ENCODE measurements at places on chromosomes 2 and 18. TPM values are rescaled to one million over a fixed set of nuclear protein-coding genes. Genes with fewer than 3 reads are reported as not detected.

MC2R gene
- not detected for total RNA-seq

MOGAT1 gene
- total RNA-seq: not detected

OSR1 gene
- total RNA-seq: 8.1 TPM

DNA sequence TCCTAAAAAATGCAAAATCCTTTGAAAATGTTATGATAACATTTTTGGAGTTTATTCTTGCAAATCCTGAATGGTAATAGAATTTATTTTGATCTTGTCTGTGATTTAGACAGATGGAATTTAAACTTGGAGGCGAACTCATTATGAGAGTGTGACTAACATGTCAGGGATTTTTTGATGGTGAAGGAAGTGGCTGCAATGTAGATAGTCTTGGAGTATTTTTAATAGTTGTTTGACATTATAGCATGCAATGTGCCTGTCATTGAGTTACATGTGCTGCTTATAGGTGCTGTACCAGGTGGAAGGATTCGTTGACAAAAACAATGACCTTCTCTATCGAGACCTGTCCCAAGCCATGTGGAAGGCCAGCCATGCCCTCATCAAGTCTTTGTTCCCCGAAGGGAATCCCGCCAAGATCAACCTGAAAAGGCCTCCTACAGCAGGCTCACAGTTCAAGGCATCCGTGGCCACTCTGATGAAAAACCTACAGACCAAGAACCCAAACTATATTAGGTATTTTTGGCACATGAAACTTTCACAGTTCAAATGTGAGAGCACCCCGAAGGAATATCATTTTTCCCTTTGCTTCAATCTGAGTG, 141.8 kb downstream of the MYO1B start:
- no peak for DNase-seq

DNA sequence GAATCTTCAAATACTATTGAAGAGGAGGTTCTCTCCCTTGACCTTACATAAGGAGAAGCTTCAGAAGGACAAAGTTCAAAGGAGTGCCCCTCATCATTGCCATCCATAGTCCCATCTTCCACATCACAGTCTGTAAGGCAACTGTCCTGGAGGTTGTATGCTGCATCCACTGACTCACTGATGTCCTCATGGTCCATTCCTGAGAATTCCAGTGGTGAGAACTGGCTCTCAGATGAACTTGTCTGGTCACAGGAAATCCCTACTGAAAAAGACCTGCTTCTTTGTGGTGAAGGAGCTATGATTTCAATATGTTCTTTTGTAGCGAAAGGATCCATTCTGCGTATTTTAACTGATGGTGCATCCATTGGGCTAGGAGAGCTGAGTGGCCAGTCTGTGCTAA, 52.2 kb downstream of the EIF2AK3 start:
- no peak for DNase-seq
